MM.1S (cell line): ENCODE measurements at places on chromosomes 5 and 9.

GRCh38 chr5:146107901-146108300 is 2.5 kb upstream of the PLAC8L1 start:
- no peak for DNase-seq

GRCh38 chr5:67149951-67150523 is 46.6 kb downstream of the CD180 start:
- DNase-seq, result no peak

DNA sequence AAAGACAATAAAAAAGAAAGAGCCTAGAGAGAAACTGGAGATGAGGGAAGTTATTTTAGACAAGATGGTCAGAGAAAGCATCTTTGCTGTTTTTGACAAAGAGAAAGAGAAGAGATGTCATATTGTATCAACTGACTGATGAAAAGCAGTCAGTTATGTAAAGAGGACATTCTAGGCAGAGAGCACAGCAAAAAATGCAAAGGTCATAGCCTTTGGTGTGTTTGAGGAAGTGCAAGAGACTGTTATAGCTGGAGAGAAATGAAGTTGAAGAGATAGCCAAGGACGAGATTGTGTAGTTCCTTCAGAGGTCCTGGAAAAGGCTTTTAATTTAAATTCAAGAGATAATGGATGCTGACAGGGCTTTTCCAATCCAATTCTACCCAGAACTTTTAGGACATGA is 342.4 kb downstream of the RASEF start:
- DNase-seq, result no peak

DNA sequence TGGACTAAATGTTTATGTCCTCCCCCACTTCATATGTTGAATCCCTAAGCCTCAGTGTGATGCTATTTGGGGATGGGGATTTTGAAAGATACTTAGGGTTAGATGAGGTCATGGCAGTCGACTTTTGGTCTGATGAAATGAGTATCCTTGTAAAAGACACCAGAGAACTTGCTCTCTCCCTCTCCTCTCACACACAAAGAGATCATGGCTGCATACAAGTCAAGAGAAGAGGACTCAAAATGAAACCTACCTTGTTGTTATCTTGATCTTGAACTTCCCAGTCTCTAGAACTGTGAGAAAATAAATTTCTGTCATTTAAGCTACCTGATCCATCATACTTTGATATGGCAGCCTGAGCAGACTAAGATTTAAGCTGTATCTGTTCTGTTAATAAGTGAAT is 144.0 kb upstream of the HAPLN1 start:
- DNase-seq, result no peak

DNA sequence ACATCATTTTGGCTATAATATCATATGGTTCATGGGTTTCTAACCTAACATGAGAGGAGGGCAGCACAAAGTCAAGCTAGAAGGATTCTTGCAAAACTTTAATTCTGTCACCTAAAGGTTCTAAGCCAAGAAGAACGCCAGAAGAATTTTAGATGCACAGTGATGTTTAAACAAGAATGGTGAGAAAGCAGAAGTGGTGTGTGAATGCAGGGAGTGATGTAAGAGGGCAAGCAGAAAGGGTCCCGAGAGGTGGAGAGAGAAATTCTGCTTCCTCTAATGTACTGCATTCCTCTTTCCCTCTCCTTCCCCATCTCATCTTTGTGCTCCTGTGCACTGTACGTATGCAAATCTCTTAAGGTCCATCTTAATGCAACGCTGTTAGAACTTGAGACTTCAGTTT is 2.1 kb upstream of the TRMO start:
- no peak for DNase-seq

- peak; percentile 7 for DNase-seq
These were observed 453 bp downstream of the PTRH1 start for GRCh38 chr9:127714951-127715469.
